Activated CD4-positive, alpha-beta T cell treated with anti-CD3 and anti-CD28 coated beads, Interleukin-2, amount 10 ng/mL, durations not matched to agents 24 days and 14 days (primary cell): ENCODE measurements at places on chromosomes 16 and 17.

DNA sequence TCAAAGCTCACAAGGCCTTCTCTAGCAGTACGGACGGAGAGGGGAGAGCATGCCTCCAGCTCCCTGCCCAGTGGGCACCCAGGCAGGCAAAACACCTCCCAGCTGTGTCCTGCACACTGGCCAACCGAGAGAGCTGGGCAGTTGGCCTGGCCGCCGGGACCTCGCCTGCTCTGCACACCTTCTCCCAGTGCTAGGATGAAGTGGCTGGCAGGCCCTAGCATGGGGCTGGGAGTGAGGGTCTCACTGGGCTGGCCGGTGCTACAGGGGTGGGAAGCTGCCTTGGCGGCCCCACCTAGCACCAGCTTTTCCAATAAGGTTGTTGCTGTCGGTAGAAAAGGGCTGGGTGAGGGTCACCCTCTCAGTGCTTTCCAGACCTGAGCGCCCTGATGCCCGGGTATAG lies 60.2 kb downstream of the SDK2 start:
- DNase-seq = no peak

- no peak for DNase-seq
These were observed 2.9 kb downstream of the RNF167 start for GRCh38 chr17:4942760-4943508.

- DNase-seq = no peak
These were observed 8.9 kb downstream of the MYO15B start for GRCh38 chr17:75596320-75597087.

GRCh38 chr17:30821871-30822723 lies 2.4 kb downstream of the CRLF3 start:
- no peak for DNase-seq

DNA sequence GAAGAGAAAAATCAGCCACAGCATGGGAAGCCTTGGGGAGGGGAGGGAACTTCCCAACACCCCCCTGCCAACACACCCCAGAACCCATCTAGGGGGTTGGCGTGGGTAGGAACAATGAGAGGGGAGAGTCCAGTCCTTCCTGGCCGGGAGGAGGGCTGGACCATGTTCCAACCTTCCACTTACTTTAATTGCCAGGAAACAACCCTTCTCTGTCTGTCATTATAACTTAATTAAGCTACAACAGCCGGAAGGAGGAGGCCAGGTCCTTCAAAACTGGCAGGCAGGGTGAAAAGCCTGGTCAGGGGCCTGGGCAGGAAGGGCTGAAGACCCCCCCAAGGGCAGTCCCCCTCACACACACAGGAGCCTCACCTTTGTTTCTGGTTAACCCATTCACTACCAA lies 447.0 kb downstream of the SOX9 start:
- DNase-seq = no peak

DNA sequence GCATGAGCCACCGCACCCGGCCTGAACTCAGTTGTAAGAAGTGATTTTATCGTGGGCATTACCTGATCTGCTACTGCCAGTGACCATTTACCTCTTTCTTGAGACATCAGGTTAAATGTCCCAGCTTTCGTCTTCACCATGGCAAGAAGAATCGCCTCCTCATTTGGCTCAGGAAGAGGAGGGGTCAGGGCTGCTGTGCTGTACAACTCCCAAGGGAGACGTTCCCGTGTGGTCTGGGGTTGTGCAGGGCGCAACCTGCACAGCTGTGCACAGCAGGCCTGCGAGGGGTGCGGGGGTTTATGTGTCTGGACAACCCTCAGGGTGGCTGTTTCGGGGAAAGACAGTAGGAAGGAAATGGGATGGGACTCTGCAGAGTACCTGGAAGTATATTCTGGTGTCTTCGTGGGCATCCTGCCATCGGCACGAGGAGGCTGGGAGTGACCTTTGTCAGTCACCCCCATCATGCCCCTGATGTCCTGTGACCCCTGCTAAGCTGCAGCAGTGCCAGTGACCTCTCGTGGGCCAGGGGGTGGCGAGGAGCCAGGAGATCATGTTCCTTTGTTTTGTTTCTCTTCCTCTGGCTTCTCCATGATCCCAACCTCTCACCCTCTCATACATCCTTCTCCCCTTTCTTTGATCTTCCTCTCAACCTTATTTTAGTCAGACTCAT lies 27.3 kb downstream of the CIBAR2 start:
- no peak for DNase-seq

GRCh38 chr16:561957-562938 lies 2.1 kb downstream of the PRR35 start:
- no peak for DNase-seq

- no peak for DNase-seq
These were observed 150.3 kb downstream of the C16orf95 start for GRCh38 chr16:87166934-87167333.

DNA sequence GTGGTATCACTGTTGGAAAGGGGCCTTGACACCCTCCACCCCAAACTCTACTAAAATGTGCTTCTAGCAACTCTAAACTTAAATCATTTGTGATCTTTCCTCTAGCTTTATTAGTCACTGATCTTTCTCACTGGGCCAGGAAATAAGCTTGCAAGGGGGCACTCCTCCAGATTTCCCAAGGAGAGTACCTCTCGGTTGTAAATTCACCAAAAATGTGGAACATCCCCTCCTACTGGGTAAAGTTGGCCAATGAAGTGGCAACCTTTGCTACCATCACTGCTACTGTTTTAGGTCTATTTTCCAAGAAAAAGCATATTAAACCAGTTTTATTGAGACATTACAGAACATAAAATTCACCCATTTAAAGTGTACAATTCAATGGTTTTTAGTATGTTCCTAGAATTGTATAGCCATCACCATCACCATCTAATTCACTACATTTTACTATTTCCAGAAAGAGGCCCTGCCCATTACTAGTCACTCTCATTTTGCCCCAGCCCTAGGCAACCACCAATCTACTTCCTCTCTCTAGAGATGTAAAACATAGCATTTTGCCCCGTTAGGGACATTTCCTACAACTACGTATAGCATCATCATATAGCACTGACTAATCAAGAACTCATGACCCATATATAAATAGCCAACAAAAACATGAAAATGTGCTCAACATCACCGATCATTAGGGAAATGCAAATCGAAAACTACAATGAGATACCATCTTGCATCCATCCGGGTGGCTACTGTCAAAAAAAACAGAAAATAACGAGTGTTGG lies 44.6 kb upstream of the ADCY9 start:
- no peak for DNase-seq

DNA sequence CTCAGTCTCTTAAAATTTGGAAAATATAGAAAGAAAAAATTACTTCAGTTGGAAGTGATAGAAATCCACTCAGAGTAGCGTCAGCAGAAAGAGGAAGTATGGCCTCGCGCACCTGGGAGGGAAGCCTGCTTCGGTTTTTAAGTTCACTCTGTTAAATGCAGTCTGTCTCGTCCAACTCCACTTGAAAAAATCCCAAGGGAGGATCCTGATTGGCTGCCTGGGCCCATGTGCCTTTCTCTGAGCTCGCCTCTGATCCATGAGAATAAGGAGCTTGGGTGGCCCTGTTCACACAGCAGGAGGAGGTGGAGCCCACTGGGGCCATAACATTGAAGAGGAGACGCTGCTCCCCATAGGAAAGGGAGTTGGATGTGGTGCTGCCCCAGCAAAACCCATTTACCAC lies 40.7 kb downstream of the DNAJA2 start:
- no peak for DNase-seq

GRCh38 chr17:52532373-52532772 lies 373.9 kb upstream of the CA10 start:
- no peak for DNase-seq

GRCh38 chr17:51901242-51901641 lies 257.3 kb downstream of the CA10 start:
- no peak for DNase-seq

DNA sequence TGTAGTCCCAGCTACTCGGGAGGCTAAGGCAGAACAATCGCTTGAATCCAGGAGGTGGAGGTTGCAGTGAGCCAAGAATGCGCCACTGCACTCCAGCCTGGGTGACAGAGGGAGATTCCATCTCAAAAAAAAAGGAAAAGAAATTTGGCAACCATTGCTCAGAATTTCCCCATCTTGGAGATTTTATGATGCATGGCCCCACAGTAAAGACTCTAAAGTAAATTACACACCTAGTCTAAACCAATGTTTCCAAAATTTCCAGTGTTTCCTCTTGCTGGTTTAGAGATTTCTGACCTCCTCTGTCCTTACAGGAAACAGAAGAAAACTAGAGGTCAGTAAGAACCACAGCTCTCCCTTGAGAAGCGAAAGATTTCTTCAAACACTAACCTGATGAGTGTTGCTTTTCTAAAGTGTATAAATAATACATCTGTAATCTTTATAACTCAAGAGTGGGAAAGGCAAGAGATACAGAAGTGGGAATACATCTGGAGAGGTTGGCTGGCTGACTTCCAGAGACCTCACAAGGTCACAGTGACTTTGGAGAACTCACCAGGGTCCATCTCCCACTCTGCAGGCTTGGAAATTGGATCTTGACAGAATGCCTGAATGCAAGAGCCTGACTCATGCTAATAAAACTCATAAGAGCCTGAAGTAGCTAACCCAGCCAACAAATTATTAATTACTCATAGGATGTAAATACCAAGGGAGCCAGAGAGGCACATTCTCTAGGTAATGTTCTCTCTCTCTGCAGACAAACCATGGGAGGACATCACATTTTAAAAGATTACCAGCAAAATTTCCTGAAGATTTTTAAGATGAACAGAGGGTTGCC lies 8.8 kb downstream of the ADAT1 start:
- DNase-seq = no peak

DNA sequence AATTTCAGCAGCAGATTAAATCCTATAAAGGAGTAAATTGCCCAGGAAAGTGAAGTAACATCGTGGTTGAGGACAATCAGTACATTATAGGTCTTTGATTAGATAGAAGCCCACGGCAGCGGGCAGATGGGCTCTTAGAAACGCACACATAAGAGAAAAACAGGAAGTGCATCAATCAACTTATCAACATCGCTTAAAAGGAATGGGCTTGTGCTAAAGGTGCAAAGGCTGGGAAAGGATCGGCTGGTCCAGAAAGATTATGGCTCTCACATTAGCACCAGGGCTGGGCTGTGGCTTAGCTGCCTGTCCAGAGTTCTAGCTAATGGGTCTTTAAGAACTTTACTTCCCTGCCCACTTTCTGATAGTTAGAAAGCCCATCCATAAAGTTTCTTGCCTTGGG lies 292.0 kb upstream of the TNRC6C start:
- no peak for DNase-seq

- no peak for DNase-seq
These were observed 4.3 kb downstream of the ALDOA start for GRCh38 chr16:30069611-30070462.

- DNase-seq = no peak
These were observed 15.8 kb upstream of the TENT4B start for GRCh38 chr16:50137268-50137667.

- DNase-seq = no peak
These were observed 37.3 kb upstream of the AXIN2 start for GRCh38 chr17:65598746-65599145.

- no peak for DNase-seq
These were observed 12.8 kb downstream of the SLC7A6OS start for GRCh38 chr16:68297908-68298307.

DNA sequence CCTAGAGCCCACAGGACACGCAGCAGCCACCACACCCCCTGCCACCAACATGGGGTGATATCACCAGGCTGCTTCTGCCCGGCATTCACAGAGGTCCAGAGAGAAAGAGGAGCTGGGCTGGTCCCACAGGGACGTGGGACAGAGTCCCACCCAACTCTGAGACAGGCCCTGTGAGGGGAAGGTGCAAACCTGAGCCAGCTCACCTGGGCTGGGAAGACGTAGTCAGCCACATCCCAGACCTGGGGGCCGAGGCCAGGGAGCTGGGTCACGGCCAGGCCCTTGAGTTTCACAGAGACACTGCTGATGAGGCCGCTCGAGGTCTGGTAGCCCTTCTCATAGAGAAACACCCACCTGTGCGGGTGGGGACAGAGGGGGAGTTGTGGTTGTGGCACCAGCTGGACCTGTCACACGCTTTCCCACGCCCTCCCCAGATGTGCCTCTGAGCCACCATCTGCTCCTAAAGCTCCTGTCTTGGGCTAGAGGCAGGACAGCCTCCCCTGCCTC lies 11.2 kb downstream of the P2RX1 start:
- DNase-seq = no peak

- no peak for DNase-seq
These were observed 12.3 kb downstream of the SMIM5 start for GRCh38 chr17:75645501-75645888.

- no peak for DNase-seq
These were observed 8.8 kb upstream of the ITGB4 start for GRCh38 chr17:75712446-75712845.

DNA sequence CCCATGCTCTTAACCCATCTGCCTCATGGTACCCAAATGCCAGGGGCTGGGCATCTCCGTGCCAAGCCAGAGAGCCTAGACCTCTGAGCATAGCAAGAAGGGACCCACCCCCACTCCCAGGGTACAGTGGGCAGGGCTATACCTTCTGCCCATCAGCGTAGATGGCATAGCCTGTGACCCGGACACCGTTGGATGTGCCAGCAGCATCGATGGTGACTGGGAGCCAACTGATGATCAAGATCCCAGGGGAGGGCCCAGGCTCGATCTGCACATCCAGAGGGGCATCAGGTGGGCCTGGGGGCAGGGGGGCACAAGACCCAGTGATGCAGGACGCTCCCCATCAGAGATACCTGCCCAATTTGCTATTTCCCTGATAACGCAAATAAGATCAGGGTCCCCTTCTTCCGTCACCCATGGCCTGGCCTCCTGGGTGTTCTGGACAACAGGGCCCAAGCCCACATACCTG lies 17.1 kb downstream of the TSPOAP1 start:
- peak; percentile 57 for DNase-seq

DNA sequence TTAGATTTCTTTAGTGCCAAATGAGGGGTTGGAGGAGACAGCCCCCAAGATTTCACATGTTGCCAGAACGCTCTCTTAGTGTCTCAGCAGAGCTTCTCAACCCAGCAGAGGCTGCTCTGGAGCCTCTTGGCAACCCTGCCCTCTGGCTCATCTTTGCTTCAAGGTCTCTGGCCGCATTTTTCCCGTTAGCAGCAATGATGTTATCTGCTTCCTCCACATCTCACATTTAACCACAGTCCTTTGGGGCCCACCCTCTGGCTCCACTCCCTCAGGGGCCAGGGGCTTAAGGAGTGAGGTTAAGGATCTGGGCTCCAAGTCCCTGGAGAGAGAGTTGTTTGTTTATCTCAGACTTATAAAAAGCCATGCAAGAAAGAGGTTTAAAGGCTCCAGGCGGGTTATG lies 3.3 kb upstream of the XYLT1 start:
- peak; percentile 68 for DNase-seq

GRCh38 chr17:17183744-17184143 lies 22.4 kb downstream of the PLD6 start:
- DNase-seq = peak; percentile 67
